LHCN-M2 (cell line): ENCODE measurements at places on chromosomes 1 and 21.
A peak's percentile ranks its signal among the peaks of the same experiment; 100 is the strongest.

DNA sequence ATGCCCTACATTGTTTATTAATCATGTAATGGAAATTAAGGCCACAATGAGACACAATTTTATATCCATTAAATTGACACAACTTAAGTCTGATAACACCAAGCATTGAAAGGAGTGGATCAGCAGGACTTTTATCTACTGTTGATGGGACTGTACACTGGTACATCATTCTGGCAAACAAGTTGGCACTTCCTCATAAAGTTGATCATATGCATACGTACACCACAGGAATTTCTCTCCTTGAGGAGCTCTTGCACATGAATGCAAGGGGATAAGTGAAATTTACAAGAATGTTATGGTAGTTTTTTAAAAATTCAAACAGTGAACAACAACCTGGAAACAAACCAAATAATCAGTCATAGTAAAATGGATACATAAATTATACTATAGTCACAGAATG is 20.1 kb downstream of the RAVER2 start:
- no peak for DNase-seq

DNA sequence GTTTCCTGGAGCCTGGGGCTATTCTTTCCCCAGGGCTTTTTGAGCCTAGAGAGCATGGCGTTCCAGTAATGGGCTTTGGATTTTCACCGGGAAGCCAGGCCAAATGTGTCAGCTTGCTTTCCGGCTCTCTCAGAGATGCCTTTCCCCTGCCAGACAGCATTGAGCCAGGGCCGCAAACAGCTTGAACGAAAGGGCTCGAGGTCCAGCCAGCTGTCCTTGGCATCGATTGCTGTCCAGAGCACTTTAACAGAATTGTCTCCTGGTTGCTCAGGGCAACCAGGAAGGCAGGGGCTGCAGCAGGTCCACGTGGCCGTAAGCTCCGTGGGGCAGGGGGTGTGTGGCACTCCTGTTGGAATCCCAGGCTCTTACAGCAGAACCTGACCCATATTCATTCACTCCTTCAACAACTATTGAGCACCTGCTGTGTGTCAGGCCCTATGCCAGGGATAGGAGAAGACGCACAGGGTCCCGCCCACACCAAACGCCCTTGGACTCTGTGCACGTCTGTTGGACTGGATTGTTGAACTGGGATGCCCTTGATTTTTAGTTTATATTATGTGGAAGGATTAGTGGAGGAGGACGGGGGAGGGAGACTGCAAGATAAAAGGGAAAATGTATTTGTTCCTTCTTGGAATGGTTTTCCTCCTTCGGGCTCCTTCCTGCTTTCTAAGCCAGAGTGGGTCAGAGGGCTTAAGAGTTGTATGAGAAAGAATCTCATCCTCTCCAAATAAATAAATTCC is 38.7 kb upstream of the EFHD2 start:
- no peak for DNase-seq

DNA sequence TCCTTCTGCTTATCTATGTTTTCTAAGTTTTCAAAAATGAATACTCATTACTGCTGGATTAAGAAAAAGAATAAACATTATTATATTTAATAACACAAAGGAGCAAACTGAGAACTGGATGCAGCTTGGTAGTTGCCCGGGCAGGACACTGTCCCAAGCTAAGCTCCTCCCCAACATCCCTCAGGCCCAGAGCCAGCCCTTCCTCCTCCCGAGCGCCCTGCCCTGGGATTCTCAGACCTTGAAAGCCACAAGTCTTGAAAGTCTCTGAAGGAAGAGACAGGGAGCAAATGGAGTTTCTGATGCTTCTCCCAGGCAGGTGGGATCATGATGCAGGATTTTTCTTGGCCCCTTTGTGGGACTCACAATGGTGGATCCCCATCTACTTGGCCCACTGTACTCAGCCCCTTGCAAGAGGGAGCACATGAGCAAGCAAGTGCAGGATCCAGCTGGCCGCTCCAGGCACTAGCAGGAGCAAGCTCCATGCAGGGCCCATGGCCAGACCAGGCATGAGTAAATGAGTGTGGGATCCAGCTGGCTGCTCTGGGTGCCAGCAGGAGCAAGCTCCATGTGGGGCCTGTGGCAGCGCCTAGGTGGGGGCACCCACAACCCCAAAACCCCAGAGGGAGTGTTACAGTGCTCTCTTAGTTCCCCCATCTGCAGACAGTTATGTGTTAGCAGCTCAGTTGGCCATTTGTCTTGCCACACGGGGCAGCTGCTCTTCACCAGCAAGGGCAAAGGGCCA is 32.1 kb upstream of the RAB4A start:
- DNase-seq = peak; percentile 70

GRCh38 chr21:44564886-44565598 is 6.4 kb upstream of the KRTAP10-3 start:
- no peak for DNase-seq

- peak; percentile 58 for DNase-seq
These were observed 161.0 kb downstream of the DHRS3 start for GRCh38 chr1:12456979-12457378.

GRCh38 chr1:94713472-94714141 is 106.5 kb upstream of the SLC44A3 start:
- peak; percentile 97 for DNase-seq

DNA sequence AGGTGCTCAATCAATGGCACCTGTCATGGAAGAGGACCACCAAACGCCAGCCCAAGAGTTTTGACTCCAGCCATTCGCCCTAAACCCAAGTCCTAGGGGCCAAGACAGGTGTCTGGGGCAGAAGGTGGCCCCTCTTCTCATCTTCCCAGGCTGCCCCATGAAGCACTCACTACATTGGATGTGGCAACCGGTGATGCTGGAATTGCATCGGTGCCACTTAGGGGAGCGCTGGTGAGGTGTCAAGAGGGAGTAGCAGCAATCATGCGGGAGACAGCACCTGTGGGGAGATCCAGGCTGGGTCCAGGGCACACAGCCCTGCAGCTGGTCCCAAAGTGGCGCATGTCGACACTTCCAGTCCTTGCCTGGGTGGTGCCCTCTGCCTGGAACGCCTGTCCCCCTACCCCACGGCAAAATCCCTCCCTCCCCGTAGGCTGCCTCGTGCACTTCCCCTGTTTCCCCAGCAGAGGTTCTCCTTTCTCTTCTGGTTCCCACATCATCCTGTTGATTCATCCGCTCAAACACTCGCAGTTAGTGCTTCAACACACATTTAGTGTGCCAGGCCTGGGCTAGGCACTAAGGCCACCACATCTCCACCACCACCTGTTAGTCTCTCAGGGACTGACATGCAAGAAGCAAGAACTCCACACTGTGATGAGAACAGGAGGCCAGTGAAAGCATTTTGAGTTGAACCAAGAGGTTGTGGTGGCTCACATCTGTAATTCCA is 18.5 kb downstream of the PLA2G2D start:
- peak; percentile 52 for DNase-seq

DNA sequence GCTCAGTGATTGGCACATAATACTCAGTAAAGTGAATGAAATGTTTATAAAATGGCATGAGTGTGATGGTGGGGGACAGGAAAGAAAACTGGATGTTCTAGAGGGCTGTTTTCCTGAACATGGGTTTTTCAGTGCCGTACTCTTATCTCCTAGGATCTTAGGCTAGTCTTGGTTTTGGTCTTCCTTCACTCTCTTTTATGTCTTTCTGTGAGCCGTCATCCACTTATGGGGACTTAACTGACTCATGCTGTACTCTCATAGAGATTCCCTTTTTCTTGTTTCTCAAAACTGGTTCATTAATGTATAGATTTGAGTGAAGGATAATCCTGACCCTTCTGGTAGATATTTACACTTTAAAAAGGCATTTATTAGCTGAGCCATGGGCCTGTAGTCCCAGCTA is 16.6 kb downstream of the AGO3 start:
- no peak for DNase-seq

- no peak for DNase-seq
These were observed 86.6 kb downstream of the SLC25A24 start for GRCh38 chr1:108113496-108113895.

GRCh38 chr1:166840309-166841274 is 1.3 kb downstream of the POGK start:
- DNase-seq = no peak

GRCh38 chr1:236850077-236850979 is 55.2 kb downstream of the MTR start:
- DNase-seq = no peak

DNA sequence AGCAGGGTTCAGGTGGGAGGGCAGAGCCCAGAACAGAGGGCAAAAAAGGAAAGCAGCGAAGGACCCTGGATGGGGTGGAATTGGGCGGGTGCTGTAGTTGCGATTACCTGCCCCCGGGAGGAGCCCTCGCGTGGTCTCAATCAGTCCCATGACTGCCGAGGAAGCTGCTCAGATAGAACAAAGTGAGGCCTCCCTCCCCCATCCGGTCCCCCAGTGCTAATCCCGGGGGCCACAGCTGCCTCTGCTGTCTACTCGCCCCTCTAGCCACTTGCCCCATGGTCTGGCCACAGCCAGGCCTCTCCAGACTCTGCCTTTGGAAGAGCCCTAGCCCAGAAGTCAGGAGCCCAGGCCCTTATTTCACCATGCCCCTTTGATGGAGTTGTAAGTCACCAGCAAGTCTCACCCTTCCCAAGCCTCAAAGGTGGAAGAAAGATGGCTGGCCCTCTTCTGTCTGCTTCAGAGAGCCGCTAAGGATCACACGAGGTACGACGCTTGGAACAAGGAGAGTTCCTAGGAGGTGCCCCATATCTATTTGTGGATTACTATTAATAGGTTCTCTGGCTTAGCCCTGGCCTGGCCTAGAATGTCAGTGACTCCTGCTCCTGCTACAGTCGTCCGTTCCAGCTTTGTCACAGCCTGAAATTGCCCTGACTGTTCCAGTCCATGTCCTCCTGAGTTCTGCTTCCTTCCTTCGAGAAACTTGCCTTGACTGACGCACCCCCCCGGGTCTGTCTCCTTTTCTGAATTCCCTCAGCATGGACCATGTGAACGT is 16.4 kb downstream of the ECHDC2 start:
- DNase-seq = peak; percentile 32

- DNase-seq = peak; percentile 14
These were observed 12.0 kb upstream of the ADORA3 start for GRCh38 chr1:111515291-111516004.

DNA sequence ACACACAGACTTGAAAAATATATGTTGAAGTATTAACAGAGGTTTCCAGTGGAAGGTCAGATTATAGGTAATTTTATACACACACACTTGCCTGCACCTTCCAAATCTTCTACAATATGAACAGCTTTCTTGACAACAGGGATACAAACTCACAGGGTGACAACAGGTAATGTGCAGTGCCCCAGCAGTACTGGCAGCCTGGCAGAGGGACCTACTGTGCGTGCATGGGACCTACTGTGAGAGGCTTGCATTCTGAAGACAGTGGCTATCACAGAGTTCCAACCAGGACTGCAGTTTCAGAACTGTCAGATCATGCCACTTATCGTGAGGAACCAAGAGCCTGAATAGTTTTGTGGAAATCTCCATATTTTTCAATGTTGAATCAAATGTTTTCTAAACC is 3.8 kb downstream of the SCYL3 start:
- no peak for DNase-seq

GRCh38 chr1:39295901-39296300 is 91.4 kb downstream of the MACF1 start:
- no peak for DNase-seq

GRCh38 chr1:186790101-186790500 is 38.6 kb upstream of the PLA2G4A start:
- DNase-seq = no peak
